Astrocyte (in vitro differentiated cells and primary cell): ENCODE measurements at places on chromosomes 4 and X. TPM values are rescaled to one million over a fixed set of nuclear protein-coding genes. Genes with fewer than 3 reads are reported as not detected.

MAGED4B gene
- total RNA-seq: 144 and 150 TPM in 2 replicates

DNA sequence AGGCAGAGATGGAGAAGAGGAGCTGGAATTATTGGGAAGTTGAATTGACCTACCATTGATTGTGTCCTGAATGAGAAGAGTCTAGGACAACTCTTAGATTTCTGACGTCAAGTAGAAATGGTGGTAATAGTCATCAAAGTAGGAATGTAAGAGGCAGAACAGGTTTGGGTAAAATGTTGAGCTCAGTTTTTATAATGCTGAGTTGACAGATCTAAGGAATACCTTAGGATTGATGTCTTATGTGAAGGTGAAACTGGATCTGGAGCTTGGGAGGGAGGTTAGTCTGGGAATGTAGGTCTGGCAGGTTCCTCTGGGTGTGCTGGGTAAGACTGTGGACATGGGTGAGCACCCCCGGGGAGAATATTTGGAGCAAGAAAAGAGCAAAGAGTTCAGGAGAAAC, 31.9 kb downstream of the JADE1 start:
- no peaks in the 10 kb centered on the region for H3K27me3 ChIP-seq
- H3K36me3 ChIP-seq: peaks cover 30% of the 10 kb centered on the region
- no peak overlapping the region for H3K27ac ChIP-seq
- no peak overlapping the region for H3K4me3 ChIP-seq

GRCh38 chr4:78766026-78766425, 10.1 kb upstream of the BMP2K start:
- no peaks in the 10 kb centered on the region for H3K27me3 ChIP-seq
- H3K4me3 ChIP-seq: no peak overlapping the region
- peak; percentile 34 for DNase-seq
- no peaks in the 10 kb centered on the region for H3K4me1 ChIP-seq
- no peaks in the 10 kb centered on the region for H3K36me3 ChIP-seq
- no peak overlapping the region for H3K27ac ChIP-seq

DNA sequence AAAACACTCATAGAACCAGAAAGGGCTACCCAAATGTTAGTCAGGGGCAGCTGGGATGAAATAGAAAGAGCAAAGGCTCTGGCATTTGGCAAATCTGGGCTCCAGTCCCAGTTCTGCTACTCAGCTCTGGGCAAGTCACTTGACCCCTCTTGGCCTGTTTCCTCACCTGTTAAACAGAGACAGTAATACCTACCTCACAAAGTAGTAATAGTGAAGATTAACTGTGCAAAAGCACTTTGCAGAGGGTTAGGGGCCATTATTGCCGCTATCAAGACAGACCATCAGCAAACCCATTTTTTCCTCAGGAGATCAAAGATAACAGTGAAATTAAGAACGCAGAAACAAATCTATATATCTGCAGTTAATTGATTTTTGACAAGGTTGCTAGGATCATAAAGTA, 20.6 kb downstream of the ZBTB33 start:
- no peak overlapping the region for H3K4me3 ChIP-seq
- no peaks in the 10 kb centered on the region for H3K36me3 ChIP-seq
- H3K4me1 ChIP-seq: no peaks in the 10 kb centered on the region
- no peak for DNase-seq

GRCh38 chrX:78092296-78092695, 11.8 kb upstream of the PGK1 start:
- H3K4me1 ChIP-seq: no peaks in the 10 kb centered on the region
- peak; percentile 36 for DNase-seq
- no peaks in the 10 kb centered on the region for H3K36me3 ChIP-seq
- no peak overlapping the region for H3K4me3 ChIP-seq
- no peak overlapping the region for H3K27ac ChIP-seq
- H3K27me3 ChIP-seq: no peaks in the 10 kb centered on the region

DNA sequence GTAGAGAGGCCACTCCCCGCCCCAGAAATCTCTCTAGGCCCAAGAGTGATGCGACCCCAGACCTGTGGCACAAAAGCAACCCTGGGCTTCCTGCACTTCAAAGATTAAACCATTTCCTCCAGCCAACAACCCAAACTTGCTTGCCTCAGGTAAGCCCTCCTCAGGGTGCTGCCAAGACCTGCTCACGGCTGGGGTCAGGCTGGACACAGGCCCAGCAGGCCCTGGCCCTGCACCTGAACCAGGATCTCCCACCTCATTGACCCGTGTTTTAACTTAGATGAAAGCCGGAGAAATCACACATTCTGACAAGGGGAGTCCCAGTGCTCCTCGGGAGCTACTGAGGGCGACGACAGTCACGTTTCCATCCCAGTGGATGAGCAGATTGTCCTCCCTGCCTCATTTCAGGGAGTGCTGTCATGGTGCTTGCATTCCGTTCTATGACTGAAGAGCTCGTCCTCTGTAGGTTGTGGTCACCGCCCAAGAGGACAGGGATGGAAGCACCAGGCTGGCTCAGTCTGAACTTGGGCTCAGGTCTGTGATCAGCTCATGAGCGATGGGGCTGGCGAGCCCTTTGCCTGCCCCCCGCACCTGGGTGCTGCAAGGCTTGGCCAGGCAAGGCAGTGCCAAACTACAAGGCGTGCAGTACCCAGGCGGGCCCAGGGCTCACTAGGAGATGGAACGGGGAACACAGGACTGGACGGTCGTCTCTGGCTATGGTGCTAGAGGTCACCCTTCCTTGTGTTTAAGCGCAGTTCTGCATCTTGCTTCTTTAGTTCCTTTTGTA, 25.9 kb downstream of the WDR1 start:
- H3K36me3 ChIP-seq: peaks cover 69% of the 10 kb centered on the region
- peaks cover 42% of the 10 kb centered on the region for H3K4me1 ChIP-seq
- H3K27me3 ChIP-seq: no peaks in the 10 kb centered on the region
- no peak for DNase-seq
- no peak overlapping the region for H3K27ac ChIP-seq

- H3K27me3 ChIP-seq: no peaks in the 10 kb centered on the region
- no peak overlapping the region for H3K4me3 ChIP-seq
- no peak for DNase-seq
- peaks cover 28% of the 10 kb centered on the region for H3K4me1 ChIP-seq
- no peak overlapping the region for H3K27ac ChIP-seq
Measured at GRCh38 chr4:173212379-173212778, 43.8 kb downstream of the GALNT7 start.

KLF8 gene
- 5.7 and 6.8 TPM in 2 replicates for total RNA-seq

DNA sequence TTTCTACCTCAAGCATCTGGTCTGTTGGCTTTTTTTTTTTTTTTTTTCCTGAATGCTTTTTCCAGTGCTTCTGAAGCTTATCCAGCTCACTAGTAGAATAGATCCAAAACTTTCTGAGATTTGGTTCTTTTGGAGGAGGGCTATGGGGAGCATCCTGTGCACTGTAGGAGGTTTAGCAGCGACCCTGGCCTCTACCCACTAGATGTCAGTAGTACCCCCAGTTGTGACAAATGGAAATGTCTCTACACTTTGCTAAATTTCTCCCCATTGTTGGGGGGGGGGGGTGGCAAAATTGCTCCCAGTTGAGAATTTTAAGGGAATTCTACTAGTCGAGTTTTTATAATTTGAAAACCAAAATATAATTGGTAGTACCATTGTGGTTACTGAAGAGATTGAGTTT, 23.0 kb upstream of the PPA2 start:
- no peak overlapping the region for H3K27ac ChIP-seq
- H3K4me1 ChIP-seq: no peaks in the 10 kb centered on the region
- H3K36me3 ChIP-seq: no peaks in the 10 kb centered on the region
- H3K27me3 ChIP-seq: no peaks in the 10 kb centered on the region
- DNase-seq: no peak

RAPGEF2 gene
- total RNA-seq: 50.9 and 59.0 TPM in 2 replicates

DYNLT3 gene
- 36.5 and 43.1 TPM in 2 replicates for total RNA-seq

CT45A10 gene
- total RNA-seq: not detected in 2 replicates

USP17L19 gene
- not detected in 2 replicates for total RNA-seq

DNA sequence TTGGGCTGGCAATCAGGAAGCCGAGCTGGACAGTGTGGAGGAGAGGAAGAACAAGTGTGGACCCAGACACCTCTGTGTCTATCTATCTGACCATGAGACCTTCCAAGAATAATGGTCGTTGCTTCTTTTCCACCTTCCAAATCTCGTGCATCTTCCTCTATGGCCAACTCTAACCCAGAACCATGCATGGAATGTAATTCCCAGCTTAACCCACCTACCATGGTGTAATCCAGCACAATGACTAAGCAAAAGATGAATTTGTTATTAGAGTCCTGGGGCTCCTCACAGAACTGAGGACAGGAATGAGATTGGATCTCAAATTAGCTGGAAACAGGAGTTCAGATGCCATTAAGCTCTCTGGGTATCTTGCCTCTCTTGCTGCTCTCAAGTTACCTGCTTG, 17.4 kb upstream of the TMEM184C start:
- H3K36me3 ChIP-seq: no peaks in the 10 kb centered on the region
- H3K4me3 ChIP-seq: no peak overlapping the region
- H3K27me3 ChIP-seq: no peaks in the 10 kb centered on the region
- H3K27ac ChIP-seq: no peak overlapping the region
- DNase-seq: peak; percentile 72
- peaks cover 18% of the 10 kb centered on the region for H3K4me1 ChIP-seq

- H3K27me3 ChIP-seq: no peaks in the 10 kb centered on the region
- no peak overlapping the region for H3K4me3 ChIP-seq
- H3K36me3 ChIP-seq: no peaks in the 10 kb centered on the region
- no peak for DNase-seq
Measured at GRCh38 chrX:39052751-39053150, 251.5 kb downstream of the MID1IP1 start.

DNA sequence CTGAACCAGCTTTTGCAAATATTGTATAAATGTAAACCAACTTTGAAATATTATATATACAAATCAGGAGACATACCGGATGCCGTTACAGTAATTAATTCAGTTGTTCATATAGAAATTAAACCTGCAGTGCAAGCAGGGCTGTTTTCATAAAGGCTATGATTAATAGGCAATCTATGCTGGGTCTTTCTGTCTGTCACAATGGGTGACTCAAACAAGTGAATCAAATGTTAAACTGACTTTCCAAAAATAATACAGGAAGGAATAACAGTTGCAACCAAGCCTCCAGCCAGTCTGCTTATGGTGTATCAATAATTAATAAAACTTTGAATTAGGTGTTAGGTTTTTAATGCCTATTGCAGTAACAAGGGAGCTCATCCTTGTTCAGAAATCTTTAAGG, 43.9 kb downstream of the GABRB1 start:
- no peaks in the 10 kb centered on the region for H3K27me3 ChIP-seq
- H3K27ac ChIP-seq: peak overlapping the region; percentile 59
- DNase-seq: peak; percentile 58
- H3K36me3 ChIP-seq: no peaks in the 10 kb centered on the region
- no peak overlapping the region for H3K4me3 ChIP-seq

DNA sequence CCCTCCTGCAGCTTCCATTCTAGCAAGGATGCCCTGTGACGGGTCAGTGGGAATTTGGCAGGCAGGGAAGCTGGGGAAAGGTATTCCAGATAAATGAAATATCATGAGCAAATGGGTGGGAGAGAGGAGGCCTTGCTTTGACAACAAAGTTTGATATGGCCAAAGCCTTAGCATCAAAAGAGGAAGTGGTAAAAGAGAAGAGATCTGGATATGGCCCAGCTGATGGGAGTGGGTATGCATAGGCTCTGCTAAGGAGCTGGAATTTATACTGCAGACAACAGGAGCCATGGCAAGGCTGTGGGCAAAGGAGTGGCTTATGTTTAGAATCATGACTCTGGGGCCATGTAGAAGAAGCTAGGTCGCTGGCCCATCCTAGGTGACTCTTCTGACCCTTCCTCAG, 89.2 kb downstream of the PJA1 start:
- H3K4me3 ChIP-seq: no peak overlapping the region
- no peak for DNase-seq
- no peaks in the 10 kb centered on the region for H3K36me3 ChIP-seq
- no peak overlapping the region for H3K27ac ChIP-seq
- H3K27me3 ChIP-seq: no peaks in the 10 kb centered on the region

GRCh38 chr4:21848021-21848420, 100.6 kb downstream of the KCNIP4 start:
- no peak overlapping the region for H3K4me3 ChIP-seq
- H3K36me3 ChIP-seq: no peaks in the 10 kb centered on the region
- no peaks in the 10 kb centered on the region for H3K4me1 ChIP-seq
- no peak overlapping the region for H3K27ac ChIP-seq
- no peaks in the 10 kb centered on the region for H3K27me3 ChIP-seq

CTAG2 gene
- total RNA-seq: not detected in 2 replicates

DNA sequence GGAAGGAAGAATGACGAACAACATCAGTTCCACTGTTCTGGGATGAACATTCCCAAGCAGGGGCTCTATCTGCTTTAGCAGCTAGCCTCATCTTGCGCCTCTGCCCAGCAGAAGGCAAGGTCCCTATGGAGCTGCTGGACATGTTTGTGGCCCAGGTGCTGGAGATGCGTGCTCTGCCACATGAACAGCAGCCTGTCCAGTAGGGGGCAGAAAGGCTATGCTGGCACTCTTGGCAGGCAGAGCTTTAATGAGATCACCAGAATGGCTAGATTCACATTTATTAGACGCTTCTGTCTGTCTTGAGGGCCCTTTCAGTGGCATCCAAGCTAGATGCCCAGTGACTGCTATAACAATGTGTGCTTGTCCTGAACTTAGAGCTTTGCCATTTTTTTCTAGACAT, 1826.0 kb downstream of the STIM2 start:
- H3K27ac ChIP-seq: no peak overlapping the region
- H3K4me3 ChIP-seq: no peak overlapping the region
- H3K4me1 ChIP-seq: no peaks in the 10 kb centered on the region
- H3K36me3 ChIP-seq: no peaks in the 10 kb centered on the region
- peak; percentile 5 for DNase-seq

DNA sequence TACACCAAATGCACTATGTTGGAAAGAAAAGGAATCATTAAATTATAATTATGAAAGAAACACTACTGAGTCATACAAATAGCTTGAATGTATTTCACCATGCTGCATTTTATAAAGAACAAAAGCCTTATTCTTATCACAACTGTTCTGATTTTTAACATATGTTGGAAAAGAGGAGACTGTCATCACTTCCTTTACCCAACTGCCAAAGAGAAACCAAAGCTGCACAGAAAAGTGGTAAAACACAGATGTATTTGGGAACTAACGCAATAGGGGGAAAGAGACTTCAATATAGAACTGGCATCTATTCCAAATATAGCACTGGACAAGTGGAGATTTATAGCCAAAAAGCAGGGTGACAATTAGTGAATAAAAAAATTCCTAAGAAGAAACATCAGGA, 181.0 kb downstream of the SPANXN3 start:
- DNase-seq: no peak
- no peaks in the 10 kb centered on the region for H3K36me3 ChIP-seq
- H3K27me3 ChIP-seq: no peaks in the 10 kb centered on the region
- H3K4me1 ChIP-seq: no peaks in the 10 kb centered on the region
- H3K27ac ChIP-seq: no peak overlapping the region
- no peak overlapping the region for H3K4me3 ChIP-seq

DNA sequence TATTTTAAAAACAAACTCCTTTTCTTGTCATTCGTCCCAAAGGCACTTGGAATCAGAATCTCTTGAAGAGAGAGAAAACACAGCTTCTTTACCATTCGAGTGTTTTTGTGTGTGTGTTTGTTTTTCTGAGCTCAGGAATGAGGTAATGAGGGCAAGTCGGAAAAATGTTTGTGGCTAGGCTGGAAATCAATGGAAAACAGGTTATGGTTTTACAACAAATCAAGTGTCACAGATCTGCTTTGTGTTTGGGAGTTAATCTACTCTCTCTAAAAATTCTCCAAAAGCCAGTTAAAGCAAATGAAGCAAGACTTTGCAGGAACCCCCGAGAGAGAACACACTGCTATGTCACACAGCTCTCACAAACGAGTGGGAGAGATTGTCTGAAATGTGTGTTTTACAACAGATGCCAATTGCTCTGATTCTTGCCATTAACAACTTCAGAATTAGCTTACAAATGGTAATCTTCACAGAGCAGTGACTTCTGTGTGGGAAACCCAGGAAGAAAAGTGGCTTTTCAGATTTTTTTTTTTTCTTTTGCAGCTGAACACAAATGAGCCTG, 264.1 kb downstream of the CBLL2 start:
- no peaks in the 10 kb centered on the region for H3K4me1 ChIP-seq
- H3K27me3 ChIP-seq: no peaks in the 10 kb centered on the region
- no peak overlapping the region for H3K27ac ChIP-seq
- no peaks in the 10 kb centered on the region for H3K36me3 ChIP-seq
- DNase-seq: peak; percentile 23

N4BP2 gene
- 12.1 and 14.5 TPM in 2 replicates for total RNA-seq
